Testis (tissue), 5 donors: ENCODE measurements at places on chromosomes 5 and 9. TPM values are rescaled to one million over a fixed set of nuclear protein-coding genes. Genes with fewer than 3 reads are reported as not detected.

DNA sequence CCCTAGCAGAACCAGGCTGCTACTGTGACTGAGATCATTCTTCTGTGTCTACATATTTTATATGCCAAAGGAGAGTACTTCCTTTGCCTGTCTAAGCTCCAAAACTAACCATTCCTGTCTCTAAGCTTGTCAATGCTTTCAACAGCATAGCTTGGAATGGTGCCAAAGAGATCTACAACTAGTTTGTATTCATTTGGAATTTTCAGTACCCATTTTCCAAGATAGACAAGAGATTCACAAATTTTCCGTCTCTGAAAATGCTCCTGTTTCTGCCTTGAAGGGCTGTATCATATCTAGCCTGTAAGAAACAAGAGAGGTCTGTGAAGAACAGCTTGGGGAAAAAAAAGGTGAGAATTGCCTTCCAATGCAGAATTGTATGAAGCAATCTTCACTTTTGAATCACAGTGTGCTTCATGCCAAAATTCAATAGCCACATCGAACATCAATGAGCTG is 334.4 kb upstream of the ACTBL2 start:
- no peaks in the 10 kb centered on the region for H3K36me3 ChIP-seq
- no peak for DNase-seq
- H3K27ac ChIP-seq, result no peak overlapping the region
- no peak overlapping the region for H3K4me3 ChIP-seq
- no peaks in the 10 kb centered on the region for H3K4me1 ChIP-seq

- DNase-seq, result no peak
- peaks cover 13% of the 10 kb centered on the region for H3K4me1 ChIP-seq
- H3K27ac ChIP-seq, result no peak overlapping the region
- H3K27me3 ChIP-seq, result no peaks in the 10 kb centered on the region
Measured at GRCh38 chr9:89478821-89479668, 18.9 kb downstream of the SEMA4D start.

The TSPAN17 gene
- 31.7 TPM for total RNA-seq

GRCh38 chr5:90293931-90294330 is 115.6 kb downstream of the CETN3 start:
- no peak for DNase-seq
- H3K36me3 ChIP-seq, result no peaks in the 10 kb centered on the region
- no peak overlapping the region for H3K4me3 ChIP-seq
- no peaks in the 10 kb centered on the region for H3K4me1 ChIP-seq
- no peaks in the 10 kb centered on the region for H3K27me3 ChIP-seq
- H3K27ac ChIP-seq, result no peak overlapping the region

The CDC23 gene
- total RNA-seq, result 30.5 TPM

- no peak for DNase-seq
- no peaks in the 10 kb centered on the region for H3K27me3 ChIP-seq
- H3K4me1 ChIP-seq, result no peaks in the 10 kb centered on the region
- no peak overlapping the region for H3K27ac ChIP-seq
- no peaks in the 10 kb centered on the region for H3K36me3 ChIP-seq
- H3K4me3 ChIP-seq, result no peak overlapping the region
Measured at GRCh38 chr5:167905919-167906853, 385.3 kb upstream of the WWC1 start.

- no peak overlapping the region for H3K27ac ChIP-seq
- H3K4me1 ChIP-seq, result no peaks in the 10 kb centered on the region
- DNase-seq, result no peak
- H3K4me3 ChIP-seq, result no peak overlapping the region
- H3K36me3 ChIP-seq, result no peaks in the 10 kb centered on the region
Measured at GRCh38 chr5:133370904-133371303, 241.4 kb downstream of the FSTL4 start.

DNA sequence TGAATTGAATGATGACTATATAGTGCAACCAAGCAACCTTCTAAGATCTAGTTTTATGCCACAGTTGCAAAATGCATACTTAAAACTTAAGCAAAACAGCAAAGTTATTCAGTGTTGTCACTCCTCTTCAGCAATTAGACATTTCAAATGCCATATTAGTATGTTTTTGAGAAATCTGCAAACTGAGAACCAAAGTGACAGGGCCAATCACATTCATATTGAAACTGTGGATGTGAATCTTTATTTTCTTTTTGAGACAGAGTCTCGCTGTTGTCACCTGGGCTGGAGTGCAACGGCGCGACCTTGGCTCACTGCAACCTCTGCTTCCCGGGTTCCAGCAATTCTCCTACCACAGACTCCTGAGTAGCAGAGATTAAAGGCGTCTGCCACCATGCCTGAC is 249.2 kb upstream of the EFNA5 start:
- no peaks in the 10 kb centered on the region for H3K27me3 ChIP-seq
- H3K4me1 ChIP-seq, result no peaks in the 10 kb centered on the region
- DNase-seq, result no peak
- no peaks in the 10 kb centered on the region for H3K36me3 ChIP-seq
- H3K27ac ChIP-seq, result no peak overlapping the region

DNA sequence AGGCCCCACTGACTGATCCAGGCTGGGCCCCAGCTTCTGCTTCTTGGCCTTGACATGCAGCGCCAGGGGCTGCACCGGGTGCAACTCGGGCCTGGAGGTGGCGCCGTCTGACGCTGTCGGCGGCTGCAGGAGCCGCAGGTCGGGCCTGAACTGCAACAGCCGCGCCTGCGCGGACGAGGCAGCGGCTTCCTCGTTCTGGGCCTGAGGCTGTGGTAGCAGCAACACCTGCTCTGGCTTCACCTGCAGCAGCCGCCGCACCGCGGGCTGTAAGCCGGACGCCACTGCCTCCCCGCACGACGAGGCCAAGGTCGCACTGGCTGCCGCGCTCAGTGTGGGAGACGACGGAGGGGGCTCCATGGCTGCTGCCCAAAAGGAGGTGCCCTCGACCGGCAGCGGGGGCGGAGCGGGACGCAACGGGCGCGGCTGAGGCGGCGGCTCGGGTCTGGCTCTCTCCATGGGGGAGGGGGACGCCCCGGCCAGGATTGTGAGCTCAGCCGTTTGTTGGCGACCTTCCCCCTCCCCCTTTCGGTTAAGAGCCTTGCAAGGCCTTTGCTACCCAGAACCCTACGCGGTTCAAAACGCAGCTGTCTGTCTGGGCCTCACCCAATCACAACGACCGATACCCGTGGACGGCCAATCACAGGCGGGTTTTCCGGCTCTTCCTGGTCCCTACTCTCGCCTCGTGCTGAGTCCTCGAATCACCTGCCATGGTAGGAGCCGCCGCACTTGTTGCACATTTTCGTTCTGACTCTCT is 438 bp downstream of the SOX30 start:
- no peaks in the 10 kb centered on the region for H3K27me3 ChIP-seq
- peak overlapping the region; percentile 82 for H3K4me3 ChIP-seq
- H3K4me1 ChIP-seq, result no peaks in the 10 kb centered on the region
- H3K27ac ChIP-seq, result peak overlapping the region; percentile 73

The GARIN3 gene
- total RNA-seq, result 27.8 TPM

DNA sequence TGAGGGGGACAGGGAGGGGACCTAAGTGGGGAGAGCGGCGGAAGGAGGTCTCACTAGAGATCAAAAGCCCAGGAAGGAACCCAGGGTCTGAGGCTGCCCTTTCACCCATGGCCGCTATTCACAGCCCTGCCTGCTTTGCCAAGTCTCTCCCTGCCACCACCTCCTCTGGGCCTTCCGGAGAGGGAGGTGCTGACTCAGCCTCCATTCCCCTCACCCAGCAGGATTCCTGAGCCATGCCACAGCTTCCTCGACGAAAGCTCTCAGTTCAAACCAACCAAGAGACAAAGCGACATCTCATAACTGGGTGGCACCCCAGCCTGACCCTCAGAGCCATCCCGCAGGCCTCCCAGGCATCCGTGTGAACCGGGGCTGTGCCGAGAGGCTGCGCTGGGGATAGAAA is 36.7 kb downstream of the PAX5 start:
- H3K27me3 ChIP-seq, result no peaks in the 10 kb centered on the region
- peaks cover 1% of the 10 kb centered on the region for H3K4me1 ChIP-seq
- H3K4me3 ChIP-seq, result no peak overlapping the region
- H3K27ac ChIP-seq, result no peak overlapping the region

DNA sequence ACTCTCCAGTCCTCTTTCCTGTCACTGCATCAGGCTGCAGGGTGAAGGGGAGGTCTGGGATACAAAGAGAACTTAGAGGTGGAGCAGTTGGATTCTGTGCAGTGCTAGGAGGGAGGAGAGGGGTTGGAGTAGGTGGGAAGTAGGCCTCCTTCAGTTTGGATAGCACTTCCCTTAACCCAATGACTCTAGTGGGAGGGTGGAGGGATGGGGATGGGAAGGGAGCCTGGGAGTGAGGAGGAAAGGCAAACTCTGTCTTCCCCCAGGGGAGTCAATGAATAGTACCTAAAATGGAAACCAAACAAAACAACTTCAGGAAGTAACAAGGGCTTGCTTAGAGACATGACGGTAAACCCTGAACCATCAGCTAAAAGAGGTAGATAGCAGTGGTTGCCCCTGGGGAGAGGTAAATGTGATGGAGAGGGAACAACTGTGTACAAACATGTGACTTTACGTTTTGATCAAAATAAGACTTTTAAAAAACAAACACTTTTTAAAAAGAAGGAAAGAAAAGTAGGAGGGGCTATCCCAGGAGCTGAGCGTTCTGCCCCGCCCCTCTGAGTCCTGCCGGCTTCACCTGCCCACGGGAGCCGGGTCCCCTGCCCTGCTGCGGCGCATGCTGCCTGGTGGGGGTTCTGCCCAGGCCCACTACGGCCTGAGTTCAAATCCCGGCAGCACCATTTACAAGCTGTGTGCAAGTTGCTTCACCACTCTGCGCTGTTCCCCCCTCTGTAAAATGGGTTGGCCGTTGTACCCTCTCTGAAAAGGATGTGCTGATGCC is 30.9 kb downstream of the GSN start:
- H3K4me1 ChIP-seq, result peaks cover 60% of the 10 kb centered on the region
- no peaks in the 10 kb centered on the region for H3K36me3 ChIP-seq
- peak overlapping the region; percentile 87 for H3K27ac ChIP-seq
- H3K4me3 ChIP-seq, result peak overlapping the region; percentile 60
- DNase-seq, result no peak
- no peaks in the 10 kb centered on the region for H3K27me3 ChIP-seq

The NUTM2G gene
- total RNA-seq, result 2.6 TPM

GRCh38 chr5:160268121-160268520 is 38.8 kb downstream of the FABP6 start:
- H3K27ac ChIP-seq, result no peak overlapping the region
- H3K4me1 ChIP-seq, result peaks cover 30% of the 10 kb centered on the region
- H3K36me3 ChIP-seq, result no peaks in the 10 kb centered on the region
- H3K4me3 ChIP-seq, result no peak overlapping the region
- DNase-seq, result no peak

The ANXA2R gene
- 10.2 TPM for total RNA-seq

The SPATA31E1 gene
- 4.8 TPM for total RNA-seq

The FRMD3 gene
- 5.5 TPM for total RNA-seq

The FCN2 gene
- total RNA-seq, result not detected

The PCDHB15 gene
- total RNA-seq, result 22.1 TPM

DNA sequence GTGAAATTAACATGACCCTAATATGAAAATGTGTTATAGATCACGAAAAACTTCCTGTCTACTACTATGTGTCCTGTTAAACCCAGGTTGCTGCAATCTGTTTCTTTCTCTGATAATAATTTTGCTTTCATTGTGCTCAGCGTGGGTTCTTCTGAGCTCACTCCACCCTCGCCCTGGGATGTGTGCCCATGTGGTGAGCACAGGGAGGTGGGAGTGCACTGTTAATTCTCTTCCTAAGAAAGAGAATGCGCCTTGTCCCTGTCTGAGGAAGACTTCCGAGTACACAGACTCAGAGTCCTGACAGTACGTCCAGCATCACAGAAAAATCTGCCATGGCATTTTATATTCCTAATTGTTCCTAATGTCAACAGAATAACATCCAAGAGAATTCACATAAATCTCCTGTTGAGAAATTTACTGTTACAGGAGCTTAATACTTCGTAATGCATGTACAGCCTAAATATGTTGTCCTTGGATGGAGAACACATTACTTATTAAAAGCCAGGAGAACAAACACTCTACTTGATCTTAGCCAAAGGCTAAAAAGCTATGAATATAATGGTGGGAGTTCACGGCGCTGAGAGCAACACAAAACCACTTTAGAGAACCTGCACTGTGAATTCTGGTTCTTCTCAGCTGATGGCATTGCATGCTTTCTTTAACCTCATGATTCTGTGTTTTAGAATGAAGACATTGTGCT is 102.6 kb downstream of the PDE4D start:
- H3K27ac ChIP-seq, result no peak overlapping the region
- no peaks in the 10 kb centered on the region for H3K36me3 ChIP-seq
- DNase-seq, result no peak
- no peak overlapping the region for H3K4me3 ChIP-seq
- H3K4me1 ChIP-seq, result no peaks in the 10 kb centered on the region
- H3K27me3 ChIP-seq, result no peaks in the 10 kb centered on the region

DNA sequence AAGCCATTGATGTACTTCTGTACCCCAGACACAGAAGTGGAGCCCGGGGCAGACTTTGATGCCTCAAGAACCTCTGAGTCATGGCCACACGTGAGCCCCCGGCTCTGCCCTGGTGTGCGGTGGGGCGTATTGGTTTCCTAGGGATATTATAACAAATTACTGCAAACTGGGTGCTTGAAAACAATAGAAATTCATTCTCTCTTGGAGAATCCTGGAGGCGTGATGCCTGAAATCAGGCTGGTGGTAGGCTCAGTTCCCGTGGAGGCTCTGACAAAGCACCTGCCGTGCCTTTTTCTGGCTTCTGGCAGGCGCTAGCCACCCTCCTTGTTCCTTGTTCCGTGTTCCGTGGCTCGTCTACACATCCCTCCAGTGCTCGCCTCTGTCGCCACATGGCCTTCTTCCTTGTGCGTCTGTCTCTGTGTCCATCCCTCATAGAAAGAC is 24.2 kb downstream of the NEK6 start:
- no peaks in the 10 kb centered on the region for H3K27me3 ChIP-seq
- H3K36me3 ChIP-seq, result no peaks in the 10 kb centered on the region
- H3K4me1 ChIP-seq, result peaks cover 73% of the 10 kb centered on the region
- no peak for DNase-seq
- H3K4me3 ChIP-seq, result no peak overlapping the region

The CARD6 gene
- 3.1 TPM for total RNA-seq

- no peaks in the 10 kb centered on the region for H3K4me1 ChIP-seq
- DNase-seq, result no peak
- no peak overlapping the region for H3K4me3 ChIP-seq
- H3K27ac ChIP-seq, result no peak overlapping the region
Measured at GRCh38 chr9:125355601-125356000, 94.0 kb downstream of the GAPVD1 start.

- peak; percentile 20 for DNase-seq
- no peaks in the 10 kb centered on the region for H3K36me3 ChIP-seq
- H3K27me3 ChIP-seq, result no peaks in the 10 kb centered on the region
- no peak within 1 kb of the TSS for H3K27ac ChIP-seq
- no peak within 1 kb of the TSS for H3K4me3 ChIP-seq
- peaks cover 3% of the 10 kb centered on the region for H3K4me1 ChIP-seq
Measured at GRCh38 chr9:14909961-14910805, at the start of gene FREM1. Gene FREM1 (minus strand): TSS chr9:14910428. CDS start chr9:14868977, 41,451 bp downstream.

GRCh38 chr9:31908891-31909480 is 475.5 kb upstream of the ACO1 start:
- no peak for DNase-seq
- no peak overlapping the region for H3K4me3 ChIP-seq
- no peak overlapping the region for H3K27ac ChIP-seq
- no peaks in the 10 kb centered on the region for H3K36me3 ChIP-seq
- H3K27me3 ChIP-seq, result no peaks in the 10 kb centered on the region

- no peaks in the 10 kb centered on the region for H3K36me3 ChIP-seq
- H3K4me3 ChIP-seq, result no peak overlapping the region
Measured at GRCh38 chr9:127187231-127187956, 65.0 kb upstream of the ANGPTL2 start.
